ENCODE measurements at places on chromosomes 13 and 19. TPM values are rescaled to one million over a fixed set of nuclear protein-coding genes. Genes with fewer than 3 reads are reported as not detected.

HSPB6 gene
- 50.3 TPM for total RNA-seq

FXYD7 gene
- total RNA-seq = not detected

ATXN8OS gene
- total RNA-seq = not detected

APOC4 gene
- total RNA-seq = not detected

POGLUT2 gene
- 12.2 TPM for total RNA-seq

AXL gene
- total RNA-seq = 127 TPM

GGACT gene
- 2.9 TPM for total RNA-seq

PPP5C gene
- total RNA-seq = 51.3 TPM

ZNF554 gene
- 3.7 TPM for total RNA-seq

CYP4F11 gene
- not detected for total RNA-seq

PLEKHF1 gene
- 24.9 TPM for total RNA-seq

DKKL1 gene
- total RNA-seq = 0.14 TPM

ELAVL1 gene
- 13.1 TPM for total RNA-seq
